ENCODE measurements at places on chromosomes 12 and 14.

GRCh38 chr12:63826006-63826585 lies 18.4 kb upstream of the SRGAP1 start:
- no peak for DNase-seq

GRCh38 chr12:62732861-62733427 lies 202.0 kb downstream of the PPM1H start:
- no peak for DNase-seq

DNA sequence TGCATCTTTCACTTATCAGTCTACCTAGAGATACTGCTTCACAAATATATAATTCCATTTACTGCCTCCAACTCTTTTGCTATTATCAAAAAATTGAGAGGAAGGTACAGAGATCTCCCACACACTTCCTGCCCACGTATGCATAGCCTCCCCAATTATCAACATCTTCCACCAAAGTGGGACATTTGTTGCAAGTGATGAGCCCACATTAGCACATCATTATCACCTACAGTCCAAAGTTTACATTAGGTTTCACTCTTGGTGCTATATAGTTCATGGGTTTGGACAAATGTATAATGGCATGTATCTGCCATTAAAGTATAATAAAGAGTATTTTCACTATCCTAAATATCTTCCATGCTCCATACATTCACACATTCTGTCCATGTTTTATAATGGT lies 66.3 kb downstream of the SLC2A13 start:
- no peak for DNase-seq

DNA sequence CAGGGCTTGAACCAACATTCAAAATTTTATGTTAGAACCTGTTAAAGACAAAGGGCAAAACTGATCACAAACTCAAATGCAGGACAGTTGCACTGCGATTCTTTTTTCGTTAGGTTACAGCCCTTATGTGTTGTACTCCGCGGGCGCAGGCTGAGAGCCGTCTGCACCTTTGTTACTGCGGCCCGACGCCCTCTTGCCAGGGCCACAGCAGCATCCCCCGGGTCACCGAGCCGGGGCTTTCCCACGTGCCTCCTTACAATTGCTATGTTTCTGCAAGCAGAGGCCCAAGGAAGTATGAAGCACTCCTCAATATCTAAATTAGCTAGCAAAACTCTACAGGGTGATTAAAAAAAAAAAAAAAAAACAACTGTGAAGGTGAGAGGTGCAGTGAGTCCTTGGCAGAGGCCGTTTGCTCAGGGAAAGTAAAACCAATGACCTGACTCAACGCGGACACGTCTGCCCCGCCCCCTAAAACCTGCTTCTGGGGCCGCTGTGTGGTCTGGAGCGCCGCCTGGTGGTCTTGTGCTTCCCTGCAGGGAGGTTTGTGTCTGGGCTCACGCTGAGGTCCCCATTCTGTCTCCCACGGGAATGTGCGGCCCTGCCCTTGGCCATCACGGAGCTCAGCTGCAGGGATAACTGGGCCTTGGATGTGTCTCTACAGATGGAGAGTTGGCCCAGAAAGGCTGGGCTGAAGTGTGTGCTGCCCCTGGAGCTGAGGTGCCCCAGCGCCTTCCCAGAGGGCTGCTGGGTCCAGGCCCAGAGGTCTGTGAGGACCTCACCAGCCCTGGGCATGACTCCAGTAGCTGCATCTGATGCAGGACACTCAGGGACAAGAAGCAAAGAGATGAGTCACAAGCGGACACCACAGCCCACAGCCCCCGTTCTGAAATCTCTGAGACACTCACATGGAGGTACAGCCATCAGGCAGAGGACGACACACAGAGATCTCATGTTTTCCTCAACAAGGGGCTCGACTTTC lies 418.5 kb downstream of the TMEM121 start:
- DNase-seq = peak; percentile 87

- DNase-seq = no peak
These were observed 642 bp upstream of the PAN2 start for GRCh38 chr12:56334490-56334793.

DNA sequence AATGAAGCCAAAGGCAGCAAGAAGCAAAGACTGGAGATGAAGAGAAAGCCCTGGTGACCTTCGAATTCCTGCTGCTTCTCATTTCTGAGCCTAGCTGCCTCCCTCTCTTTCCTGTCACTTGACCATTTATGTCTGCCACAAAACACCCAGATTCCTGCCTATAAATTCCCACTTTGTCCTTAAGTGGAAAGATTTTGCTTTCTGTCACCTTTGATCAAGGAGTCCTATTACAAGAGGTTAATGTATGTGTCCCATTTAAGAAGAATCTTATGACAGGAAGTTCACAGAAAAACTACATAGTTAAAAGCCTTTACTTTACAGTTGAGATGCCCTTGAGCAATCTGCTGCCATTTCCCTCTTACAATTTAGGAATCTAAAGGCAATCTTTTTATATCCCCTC lies 155.7 kb downstream of the GALC start:
- DNase-seq = no peak

GRCh38 chr14:99612071-99612737 lies 8.2 kb upstream of the CCDC85C start:
- no peak for DNase-seq
